ENCODE measurements at places on chromosomes 1 and 21.

- DNase-seq = no peak
These were observed 1.3 kb downstream of the AGO3 start for GRCh38 chr1:35932158-35932636.

DNA sequence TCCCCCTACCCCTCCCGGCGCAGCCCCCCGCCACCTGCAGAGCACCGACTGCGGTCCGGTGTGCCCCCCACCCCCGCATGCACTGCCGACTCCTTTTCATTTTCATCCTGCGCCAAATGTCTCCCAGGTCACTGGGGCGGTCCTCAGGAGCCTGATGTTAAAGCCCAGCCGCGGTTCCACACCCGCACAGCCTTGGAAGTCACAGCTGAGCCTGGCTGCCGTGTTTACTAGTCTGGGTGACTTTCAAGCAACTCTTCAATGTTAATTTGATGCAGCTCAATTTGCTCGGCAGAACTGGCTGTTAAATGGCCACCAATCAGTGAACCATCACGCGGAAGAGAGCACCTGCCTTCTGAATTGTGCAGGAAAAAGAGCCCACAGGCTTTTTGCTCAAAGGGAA lies 27.2 kb downstream of the THAP3 start:
- no peak for DNase-seq

GRCh38 chr1:221241592-221241991 lies 362.3 kb downstream of the HLX start:
- no peak for DNase-seq

DNA sequence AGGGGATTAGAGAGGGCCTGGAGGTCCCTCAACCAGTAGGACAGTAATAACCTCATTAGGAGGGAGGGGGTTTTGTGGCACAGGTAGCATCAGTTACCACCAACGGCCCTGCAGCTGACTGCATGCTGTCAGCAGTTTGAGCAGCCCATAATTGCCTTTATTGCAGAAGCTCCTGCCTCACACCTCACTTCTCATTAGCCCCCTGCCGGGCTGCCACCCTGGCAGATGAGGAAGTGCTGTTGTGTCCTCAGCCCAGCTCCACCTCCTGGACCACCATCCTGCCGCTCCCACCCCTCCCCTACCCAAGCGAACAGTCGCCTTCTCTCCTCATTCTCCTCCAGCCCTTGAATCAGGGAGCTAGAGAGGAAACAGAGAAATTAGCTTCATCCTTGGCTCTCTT lies 237.4 kb downstream of the LMX1A start:
- no peak for DNase-seq

DNA sequence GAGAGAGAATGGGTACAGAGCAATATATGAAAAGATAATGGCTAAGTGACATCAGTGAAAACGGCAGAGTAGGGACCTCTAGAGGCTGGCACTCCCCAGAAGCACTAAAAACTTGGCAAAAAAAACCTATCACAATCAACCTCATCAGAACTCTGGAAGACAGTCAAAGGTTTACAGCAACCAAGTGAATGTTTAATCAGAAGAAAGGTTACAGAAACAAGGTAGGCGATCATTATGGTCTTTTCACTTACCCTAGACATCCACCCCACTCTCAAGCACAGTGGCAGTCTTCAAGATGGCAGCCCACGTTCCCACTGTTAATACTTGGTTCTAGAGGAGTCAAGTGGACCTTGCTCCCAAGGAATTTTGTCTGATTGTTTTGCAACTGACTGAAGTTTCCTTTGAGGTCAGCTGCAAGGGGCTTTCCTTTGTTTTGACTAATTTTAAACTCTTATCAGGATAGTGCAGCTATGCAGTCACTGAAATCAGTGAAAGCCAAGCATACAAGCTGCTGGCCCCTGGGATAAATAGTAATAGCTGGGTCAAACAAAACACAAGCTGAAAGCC lies 7.2 kb downstream of the KIFAP3 start:
- no peak for DNase-seq

DNA sequence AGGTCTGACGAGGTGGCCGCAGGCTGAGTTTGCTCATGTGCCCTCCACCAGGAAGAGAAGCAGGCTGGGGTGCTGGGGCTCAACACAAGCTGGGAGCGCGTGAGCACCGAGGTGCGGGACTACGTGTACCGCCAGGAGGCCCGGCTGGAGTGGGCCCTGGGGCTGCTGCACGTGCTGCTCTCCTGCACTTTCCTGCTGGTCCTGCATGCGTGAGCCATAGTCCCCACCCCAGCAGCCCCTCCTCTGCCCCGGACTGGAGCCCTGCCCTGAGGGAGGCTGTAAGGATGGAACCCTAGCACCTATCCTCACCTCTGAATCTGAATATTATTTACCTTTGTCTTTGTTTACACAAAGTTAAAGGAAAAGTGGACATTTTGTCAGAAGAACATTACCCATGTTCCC lies 7.8 kb upstream of the ADAM15 start:
- DNase-seq = no peak

DNA sequence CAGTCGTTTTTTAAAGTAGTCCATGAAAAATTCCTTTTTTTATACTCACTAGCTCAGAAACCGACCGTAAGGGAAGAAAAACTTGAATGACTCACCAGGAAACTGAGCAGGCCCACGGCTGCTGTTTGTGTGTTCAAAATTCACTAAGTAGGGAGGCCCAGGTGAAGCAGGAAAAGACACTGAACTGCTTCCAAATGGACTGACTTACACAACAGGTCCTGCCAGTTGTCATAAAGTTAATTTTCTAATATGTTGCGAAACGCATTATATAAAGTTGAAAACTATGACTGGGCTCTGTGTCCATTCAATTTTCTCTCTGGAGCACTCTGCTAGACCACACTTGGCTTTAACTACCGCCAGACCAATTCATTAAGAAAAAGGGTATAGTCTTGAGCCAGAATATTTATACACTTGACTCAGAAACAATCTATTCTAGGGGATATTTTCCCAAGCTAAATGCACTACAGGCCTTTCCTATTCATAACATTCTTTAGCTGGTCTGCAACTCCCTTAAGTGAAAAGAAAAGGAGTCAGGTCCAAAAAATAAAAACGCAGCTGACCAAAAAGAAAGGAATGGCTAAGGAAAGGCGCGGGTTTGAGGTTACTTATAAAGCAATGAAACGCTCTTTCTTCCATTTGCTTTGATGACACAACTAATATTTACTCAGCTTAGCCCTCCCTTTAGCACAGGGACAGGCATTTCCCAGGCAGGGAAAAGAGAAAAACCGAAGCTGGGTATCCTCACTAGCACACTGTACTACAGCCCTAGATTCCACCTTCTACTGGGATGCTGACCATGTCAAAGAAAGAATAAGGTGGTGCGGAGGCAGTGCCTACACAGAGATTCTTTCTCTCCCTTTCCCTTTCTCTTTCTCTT lies 306.3 kb upstream of the ESRRG start:
- no peak for DNase-seq

- DNase-seq = no peak
These were observed 19.0 kb upstream of the RGS2 start for GRCh38 chr1:192789871-192790270.

Measured in activated naive CD4-positive, alpha-beta T cell treated with anti-CD3 and anti-CD28 coated beads, Interleukin-2, amount 50 U/mL, for 16 hours (primary cell).